ENCODE measurements at places on chromosomes 13 and 19.

DNA sequence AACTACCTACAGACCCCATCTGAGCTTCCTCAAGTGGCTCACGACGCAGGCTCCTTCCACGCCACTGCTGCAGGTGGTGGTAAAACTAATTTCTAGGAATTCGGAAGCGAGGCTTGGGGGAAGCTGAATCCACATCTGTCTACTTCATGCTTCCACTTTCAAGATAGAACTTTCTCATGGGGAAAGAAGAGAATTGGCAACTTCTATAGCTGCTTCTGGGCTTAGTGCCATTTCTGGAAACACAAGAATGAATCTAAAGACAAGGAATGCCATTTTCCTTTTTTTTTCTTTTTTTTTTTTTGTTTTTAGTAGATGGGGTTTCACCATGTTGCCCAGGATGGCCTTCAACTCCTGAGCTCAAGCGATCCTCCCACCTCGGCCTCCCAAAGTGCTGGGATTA is 2.8 kb upstream of the NLRP12 start:
- DNase-seq, result no peak

DNA sequence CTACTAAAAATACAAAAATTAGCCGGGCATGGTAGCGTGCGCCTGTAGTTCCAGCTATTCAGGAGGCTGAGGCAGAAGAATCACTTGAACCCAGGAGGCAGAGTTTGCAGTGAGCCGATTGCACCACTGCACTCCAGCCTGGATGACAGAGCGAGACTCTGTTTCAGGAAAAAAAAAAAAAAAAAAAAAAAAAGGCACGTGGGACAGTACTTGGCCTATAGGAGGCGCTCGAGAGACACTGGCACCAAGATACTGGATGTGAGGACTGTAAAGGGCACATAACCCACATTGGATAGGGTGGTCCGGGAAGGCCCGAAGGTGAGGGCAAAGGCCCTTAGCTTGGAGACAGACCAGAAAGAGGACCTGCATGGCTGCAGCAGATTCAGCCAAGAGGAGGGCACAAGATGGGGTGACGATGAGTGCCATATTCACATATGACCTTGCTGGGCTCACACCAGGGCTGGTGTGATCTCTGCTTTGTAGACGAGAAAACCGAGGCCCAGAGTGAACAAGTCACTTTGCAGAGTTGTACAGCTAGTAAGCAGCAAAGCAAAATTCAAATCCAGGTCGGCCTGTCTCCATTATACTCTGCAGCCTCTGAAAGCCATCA is 89.4 kb downstream of the DPF1 start:
- no peak for DNase-seq

DNA sequence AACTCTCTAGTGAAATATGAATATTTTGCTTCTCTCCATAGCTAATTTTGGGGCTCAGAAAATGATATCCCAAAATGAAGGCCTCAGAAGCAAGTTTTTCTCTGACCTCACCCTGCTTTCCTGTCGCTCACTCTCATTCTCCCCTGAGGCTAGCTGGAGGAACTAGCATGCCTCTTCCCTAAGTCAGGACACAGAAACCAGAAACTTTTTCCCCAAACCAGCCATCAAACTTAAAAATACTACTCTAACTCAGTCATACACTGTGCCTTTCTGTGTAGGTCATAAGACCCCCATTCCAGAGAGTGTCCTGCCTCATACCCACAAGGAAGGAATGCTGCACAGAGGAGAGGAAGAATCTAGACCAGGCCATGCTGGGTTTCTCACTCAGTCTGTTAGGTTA is 329.6 kb downstream of the PCDH20 start:
- no peak for DNase-seq

DNA sequence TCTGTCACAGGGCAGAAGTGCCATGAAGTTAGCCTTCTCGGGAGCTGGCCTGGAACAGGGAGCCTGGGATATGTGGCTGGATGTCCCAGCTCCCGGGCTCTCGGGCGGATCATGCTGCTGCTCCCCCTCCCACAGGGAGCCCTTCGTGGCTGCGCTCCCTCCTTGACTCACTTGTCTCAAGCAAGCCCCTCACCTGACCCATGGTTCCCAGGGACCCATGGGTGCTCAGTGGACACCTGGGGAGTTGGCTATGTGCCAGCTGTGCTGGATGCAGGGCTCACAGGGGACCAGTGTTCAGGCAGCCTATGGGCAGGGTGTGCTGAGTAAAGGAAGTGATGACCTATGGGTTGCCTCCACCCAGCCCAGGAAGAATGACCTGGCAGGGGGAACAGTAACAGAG is 213.1 kb upstream of the SGCG start:
- no peak for DNase-seq

- DNase-seq, result no peak
Observed at GRCh38 chr19:49439836-49440235, 1.5 kb downstream of the SLC17A7 start.

DNA sequence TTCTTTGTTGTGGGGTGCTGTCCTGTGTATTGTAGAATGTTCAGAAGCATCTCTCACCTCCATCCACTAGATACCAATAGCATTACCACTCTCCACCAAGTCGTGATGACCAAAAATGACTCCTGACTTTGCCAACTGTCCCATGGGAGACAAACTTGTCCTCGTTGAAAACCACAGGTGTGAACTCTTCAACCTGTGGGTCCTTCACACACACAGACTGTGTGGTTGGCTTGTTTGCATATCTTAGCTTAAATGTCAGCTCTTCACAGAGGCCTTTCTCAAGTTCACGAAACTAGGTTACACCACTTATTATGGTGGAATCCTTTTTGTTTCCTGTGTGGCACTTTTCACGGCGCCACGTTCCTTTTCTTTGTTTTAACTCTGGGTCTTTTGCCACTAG is 6.8 kb downstream of the GPC5 start:
- no peak for DNase-seq

DNA sequence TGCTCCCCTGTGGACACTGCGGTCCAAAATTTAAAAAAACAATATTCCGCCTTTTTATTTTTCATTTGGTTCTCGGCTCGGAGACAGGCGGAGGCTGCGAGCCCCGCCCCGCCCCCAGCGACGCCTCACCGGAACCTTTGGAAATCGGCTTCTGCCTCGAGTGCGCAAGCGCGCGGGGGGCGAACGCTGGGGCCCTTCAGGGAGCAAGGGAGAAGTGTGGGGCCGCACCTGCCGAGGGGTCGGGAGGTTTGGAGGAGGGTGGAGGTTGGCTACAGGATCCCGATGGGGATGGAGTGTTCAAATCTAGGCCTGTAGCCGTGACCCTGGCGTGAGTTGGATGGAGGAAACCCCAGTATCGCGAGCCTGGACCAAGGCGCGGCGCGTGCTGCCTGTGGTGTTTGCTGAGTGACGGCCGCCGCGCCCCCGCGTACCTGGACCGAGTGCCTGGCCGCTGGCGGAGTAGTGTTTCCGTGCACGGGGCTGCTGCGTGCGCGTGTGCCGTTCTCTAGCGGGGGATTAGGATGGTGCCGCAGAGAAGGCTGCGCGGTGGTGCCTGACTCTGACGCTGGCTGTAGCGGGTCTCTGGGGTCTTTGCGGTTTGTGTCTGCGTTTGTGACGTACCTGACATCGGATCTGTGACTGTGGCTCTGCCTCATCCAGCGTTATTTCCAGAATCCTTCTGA is 565 bp upstream of the ZFP30 start:
- peak; percentile 60 for DNase-seq

DNA sequence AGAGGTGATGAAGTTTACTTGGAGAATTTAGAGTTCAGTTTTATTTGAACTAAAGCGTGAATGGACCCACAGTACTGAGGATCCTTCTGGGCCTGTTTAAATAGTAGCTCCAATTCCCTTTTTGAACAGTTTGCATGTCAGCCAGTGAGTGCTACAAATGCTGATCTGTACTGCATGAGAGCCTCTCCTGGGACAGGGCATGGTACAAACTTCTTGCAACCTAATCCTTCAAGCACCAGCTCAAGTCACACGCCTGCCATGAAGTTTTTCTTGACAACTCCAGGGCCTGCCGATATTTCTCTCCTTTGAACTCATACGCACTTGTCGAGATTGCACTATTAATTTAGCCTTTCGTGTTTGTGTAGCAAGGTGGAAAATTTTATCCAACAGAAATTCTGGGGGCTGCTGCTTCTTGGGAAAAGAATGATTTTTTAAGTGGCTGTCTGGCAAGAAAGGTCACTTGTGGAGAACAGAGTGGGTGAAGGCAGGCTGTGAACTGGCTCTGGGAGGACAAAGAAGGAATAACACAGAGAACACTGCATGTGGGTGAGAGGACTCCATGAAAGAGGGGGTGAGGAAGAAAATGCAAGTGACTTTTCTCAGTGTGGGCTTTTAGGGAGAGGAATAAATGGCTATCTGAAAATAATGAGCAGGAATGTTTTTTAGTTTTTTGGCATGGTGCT is 192.5 kb downstream of the NDFIP2 start:
- DNase-seq, result no peak

DNA sequence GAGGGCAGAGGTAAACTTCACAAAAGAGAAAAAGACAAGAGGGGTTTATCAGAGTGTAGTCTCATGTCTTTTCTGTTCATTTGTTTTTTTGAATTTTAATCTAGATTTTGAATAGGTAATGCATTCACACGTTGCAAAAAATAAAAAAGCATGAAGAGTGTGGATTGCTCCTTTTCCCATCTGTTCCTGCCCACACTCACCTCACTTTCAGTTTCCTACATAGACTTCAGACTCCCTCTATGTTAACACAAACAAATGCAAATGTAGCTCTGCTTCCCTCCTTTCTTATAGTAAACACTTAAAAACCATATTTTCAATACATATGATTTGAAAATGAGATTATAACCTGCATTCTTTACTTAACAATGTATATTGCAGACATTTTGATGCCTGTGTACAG is 20.3 kb downstream of the TNFSF13B start:
- no peak for DNase-seq
